ENCODE measurements at places on chromosomes 2 and 18. TPM values are rescaled to one million over a fixed set of nuclear protein-coding genes. Genes with fewer than 3 reads are reported as not detected.

DNA sequence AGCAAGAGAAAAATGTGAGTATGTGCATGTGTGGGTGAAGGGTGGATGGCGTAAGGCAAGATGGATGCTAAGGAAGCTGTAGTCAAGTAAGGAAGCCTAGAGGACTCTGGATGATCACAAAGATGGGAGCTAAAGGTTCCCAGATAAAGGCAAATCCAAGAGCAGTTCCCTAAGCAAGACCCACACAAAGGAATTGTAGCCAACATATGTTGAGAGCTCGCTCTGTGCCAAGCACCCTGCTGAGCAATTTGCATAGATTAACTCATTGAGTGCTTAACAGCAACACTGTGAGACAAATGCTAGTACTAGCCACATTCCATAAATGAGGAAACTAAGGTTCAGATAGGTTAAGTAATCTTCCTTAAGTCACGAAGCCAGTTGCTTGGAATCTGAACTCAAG lies 132.6 kb downstream of the C1D start:
- no peak for DNase-seq

The TUBB8B gene
- not detected for total RNA-seq

- no peak for DNase-seq
These were observed 813.2 kb downstream of the RNF144A start for GRCh38 chr2:7730449-7730848.

GRCh38 chr2:207475546-207475945 lies 54.2 kb upstream of the CREB1 start:
- DNase-seq, result no peak

DNA sequence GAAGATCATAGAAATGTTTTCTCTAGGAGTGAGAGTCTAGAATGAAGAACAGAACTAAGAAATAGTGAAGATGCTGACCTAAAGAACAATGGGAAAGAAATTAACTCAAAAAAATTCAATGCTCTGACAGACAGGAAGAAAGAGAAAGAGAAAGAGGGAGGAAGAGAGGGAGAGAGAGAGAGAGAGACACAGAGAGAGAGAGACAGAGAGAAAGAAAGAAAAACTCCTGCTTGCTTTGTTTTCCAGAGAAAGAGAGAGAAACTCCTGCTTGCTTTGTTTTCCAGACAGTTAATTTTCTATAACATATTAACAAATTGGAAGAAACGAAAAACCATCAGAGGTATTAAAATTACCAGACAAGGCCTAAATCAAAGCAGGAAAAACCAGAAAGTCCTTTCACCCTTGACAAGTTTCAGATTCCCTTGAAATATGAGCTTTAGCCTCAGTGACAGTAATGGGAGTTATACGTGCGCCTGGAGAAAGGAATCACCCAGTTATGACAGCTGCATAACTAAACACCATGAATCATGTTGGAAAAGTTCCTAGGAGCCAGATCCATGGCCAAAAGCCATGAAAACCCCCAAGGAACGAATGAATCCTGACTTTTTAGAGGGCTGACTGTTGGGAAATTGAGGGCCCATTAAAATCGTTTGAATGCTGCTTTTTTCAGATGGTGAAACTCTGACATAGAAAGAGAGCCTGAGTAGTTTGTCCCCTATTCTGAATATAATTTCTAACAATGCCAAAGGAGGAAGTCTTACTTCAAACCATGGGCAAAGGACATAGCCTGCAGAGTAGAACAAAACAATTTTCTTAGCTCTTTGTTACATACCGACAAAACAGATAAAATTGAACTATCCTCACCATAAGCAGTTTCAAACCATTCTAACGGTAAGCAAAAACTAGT lies 228.6 kb upstream of the CHST9 start:
- DNase-seq, result peak; percentile 97

GRCh38 chr18:2486426-2486825 lies 84.9 kb downstream of the METTL4 start:
- DNase-seq, result peak; percentile 13

The DNAH6 gene
- total RNA-seq, result not detected

The GREB1L gene
- total RNA-seq, result 8.8 TPM

The TGIF1 gene
- 101 TPM for total RNA-seq

DNA sequence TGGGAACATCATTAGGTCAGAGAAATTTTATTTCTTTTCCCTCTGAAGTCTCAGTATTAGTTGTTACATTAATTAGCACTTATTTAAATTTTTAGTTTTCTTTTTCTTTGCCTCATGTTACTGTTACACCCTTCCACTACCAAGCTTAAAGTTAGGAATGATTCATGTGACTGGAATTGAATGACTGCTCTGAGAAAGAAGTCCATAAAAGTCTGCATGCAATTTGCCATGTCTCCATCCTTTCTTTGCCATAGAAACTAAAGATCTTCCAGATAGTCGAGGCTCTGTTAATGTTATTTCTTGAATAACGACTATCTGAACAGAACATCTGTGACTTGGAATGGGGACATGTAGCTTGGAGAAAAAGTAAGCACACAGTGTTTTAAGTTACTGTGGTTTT lies 1269.8 kb upstream of the PIK3C3 start:
- DNase-seq, result no peak

DNA sequence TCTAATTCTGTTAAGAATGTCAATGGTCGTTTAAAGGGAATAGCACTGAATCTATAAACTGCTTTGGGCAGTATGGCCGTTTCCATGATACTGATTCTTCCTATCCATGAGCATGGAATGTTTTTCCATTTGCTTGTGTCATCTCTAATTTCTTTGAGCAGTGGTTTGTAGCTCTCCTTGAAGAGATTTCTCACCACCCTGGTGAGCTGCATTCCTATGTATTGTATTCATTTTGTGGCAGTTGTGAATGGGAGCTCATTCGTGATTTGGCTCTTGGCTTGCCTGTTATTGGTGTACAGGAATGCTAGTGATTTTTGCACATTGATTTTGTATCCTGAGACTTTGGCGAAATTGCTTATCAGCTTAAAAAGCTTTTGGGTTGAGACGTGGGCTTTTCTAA lies 38.3 kb upstream of the WDR75 start:
- peak; percentile 67 for DNase-seq

The MBP gene
- total RNA-seq, result 7.2 TPM

- no peak for DNase-seq
These were observed 74.7 kb downstream of the TNFRSF11A start for GRCh38 chr18:62399781-62400308.

GRCh38 chr2:11861044-11861443 lies 114.6 kb downstream of the LPIN1 start:
- no peak for DNase-seq

- DNase-seq, result peak; percentile 20
These were observed 315.3 kb upstream of the GULP1 start for GRCh38 chr2:187976259-187976985.

DNA sequence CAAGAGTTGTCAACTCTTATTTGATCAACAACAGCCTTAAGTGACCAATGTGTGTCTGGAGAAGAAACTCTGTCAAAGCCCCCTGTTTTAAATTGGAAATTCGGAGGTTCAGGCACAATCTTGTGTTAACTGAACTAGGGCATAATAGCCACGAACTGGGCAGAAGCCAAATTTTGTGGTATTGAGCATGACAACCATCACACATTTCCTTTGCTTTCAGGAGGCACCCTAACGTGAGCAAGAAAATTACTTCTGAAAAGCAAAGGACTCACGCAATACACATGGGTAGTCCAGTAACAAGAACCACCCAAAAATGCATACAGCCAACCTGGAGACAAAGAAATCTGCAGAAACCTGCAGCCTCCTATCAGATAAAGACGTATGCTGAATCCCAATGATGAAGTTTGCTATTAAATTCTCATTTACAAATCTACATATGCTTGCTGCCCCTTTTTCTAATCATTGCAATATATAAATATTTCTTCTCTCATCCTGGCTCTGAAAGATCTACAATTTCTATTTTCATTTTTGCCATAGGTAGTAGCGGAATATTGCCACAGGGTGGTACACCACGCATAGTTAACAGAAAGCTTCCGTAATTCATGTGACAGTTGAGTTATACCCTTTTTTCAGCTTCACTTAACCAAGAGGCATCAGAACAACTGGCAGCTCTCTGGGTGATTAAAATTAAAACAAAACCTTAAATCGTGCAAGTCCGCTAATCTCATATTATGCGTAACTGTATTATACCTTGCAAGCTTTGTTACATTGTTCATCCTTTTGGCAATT lies 495.8 kb downstream of the NRXN1 start:
- peak; percentile 42 for DNase-seq

GRCh38 chr2:6945087-6945813 lies 28.0 kb downstream of the RNF144A start:
- DNase-seq, result no peak

DNA sequence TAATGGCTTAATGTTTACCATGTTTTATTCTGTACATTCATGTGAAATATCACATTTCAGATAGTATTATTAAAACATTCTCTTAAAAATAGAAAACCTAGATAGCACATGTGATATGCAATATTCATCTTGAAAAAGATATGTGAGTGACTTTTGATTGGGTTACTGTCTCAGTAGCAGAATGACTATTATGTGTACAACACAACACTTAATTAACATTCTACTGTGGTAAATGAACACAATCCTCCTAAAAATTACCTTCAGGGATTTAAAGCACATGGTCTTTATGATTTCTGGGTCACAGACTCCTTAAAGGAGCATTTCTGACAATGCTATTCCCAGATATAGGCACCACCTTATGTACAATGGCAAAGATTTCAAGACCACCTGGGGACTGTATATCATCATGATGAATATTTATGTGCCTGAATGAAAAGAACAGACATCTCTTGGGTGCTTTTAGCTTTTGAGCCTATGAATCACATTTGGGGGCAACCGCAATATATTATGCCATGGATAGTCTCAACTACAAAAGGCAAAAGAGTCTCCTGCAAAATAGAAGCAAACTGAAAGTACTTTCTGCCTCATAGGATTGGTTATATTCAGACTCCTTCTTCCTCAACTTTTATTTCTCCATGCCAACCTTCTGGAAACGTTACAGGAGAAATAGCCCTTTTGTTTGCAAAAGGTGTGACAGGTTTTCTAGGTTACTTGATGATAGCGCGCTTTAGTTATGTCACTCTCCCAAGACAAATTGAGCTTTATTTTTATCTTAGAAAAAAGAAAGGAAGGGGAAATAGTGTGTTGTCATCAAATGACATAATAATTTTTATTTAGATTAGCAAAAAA lies 259.0 kb downstream of the CALCRL start:
- peak; percentile 22 for DNase-seq

DNA sequence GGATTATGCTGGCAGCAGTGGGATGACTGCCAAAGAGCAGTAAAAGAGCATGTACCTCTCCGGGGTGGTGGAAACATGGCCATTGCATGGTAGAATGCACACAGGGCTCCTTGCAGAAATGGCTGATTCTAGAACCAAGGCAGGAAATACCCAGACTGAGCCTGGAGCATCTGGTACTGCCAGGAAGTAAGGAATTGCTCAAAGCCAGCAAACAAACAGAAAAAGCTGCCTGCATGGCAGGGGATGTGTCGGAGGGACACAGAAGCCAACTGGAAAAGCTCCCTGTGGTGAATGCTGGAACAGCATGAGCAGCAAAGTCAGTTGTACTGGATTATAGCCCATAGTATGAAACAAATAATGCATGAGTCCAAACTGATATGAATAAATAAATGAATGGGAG lies 78.0 kb upstream of the NFATC1 start:
- no peak for DNase-seq

The CYP26B1 gene
- 0.19 TPM for total RNA-seq

The ZNF142 gene
- total RNA-seq, result 14.9 TPM

DNA sequence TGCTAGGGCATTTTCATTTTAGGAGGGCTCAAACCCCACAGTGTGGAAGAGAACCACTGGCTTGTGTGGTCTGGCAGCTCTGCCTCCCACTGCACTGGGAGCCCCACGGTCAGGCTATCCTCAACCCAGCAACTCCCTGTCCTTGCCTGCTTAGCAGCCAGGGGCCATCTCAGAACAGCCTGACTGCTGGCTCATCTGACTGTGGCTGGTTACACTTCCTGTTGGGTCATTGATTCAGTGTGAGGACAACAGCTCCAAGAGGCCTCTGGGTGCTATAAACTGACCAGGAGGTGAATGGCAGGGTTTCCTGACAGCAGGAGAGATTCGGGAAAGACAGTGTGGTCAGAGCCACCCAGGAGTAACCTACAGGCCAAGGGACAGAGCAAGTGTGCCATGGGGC lies 40.1 kb downstream of the AMER3 start:
- DNase-seq, result no peak

DNA sequence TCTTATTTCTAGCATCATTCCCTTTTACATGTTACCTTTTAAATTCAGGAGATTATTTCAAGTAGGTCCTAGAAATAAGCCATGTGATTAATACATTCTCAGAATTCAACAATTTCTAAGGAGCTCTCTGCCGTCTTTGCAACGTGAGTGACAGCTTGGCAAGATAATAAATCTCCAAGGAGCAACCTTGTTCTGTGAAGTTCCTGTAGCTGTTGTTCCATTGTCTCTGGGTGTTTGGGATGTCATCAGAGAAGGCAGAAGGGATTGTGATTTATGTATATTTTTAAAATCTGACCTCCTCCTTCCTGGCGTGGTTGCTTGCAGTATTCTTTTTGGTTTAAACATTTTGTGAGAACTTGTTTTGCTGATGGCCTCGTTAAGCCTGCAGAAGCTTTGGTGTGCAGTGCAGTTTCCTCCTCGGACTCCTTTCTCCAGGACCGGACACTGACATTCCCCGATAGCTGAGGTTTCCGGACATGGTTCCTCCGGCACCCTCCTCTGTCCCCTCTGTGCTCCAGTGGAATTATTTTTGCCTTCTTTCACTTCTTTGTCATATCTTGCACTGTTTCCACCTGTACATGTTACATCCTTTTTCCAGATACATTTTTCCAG lies 33.7 kb downstream of the RAMP1 start:
- no peak for DNase-seq

- no peak for DNase-seq
These were observed 27.9 kb upstream of the EPB41L3 start for GRCh38 chr18:5571666-5572065.

- DNase-seq, result no peak
These were observed 98.0 kb downstream of the STK39 start for GRCh38 chr2:168149150-168149974.

- no peak for DNase-seq
These were observed 61.7 kb upstream of the SPTBN1 start for GRCh38 chr2:54394392-54394791.

The MITD1 gene
- 30.3 TPM for total RNA-seq

- no peak for DNase-seq
These were observed 21.6 kb downstream of the MERTK start for GRCh38 chr2:111919794-111920608.

The MDH1B gene
- 0.32 TPM for total RNA-seq

DNA sequence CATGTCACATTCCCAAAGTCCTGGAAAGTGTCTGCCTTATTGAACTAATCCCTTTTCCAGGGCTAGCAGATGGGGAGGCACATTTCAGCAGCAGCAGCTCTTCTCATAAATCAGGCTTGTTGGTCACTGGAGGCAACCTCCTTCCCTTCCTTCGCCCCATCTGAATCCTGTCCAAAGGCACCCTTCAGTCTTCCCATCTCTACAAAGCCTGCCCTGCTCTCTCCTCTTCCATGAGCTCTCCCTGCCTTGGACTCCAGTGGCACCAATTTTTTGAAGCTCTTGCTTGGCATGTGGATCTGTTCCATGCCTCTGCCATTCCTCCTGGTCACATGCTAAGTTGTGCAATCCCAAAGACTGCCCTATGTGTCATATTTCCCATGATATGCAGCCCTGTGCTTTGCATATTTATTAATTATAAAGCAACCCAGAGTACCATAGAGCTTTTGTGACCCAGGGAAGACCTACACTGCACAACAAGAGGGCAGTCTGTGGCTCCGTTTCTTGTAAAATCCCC lies 70.3 kb downstream of the ANTXR1 start:
- peak; percentile 45 for DNase-seq

- DNase-seq, result no peak
These were observed 1834.7 kb upstream of the PIK3C3 start for GRCh38 chr18:40120356-40120755.

- DNase-seq, result peak; percentile 13
These were observed 1705.5 kb upstream of the PIK3C3 start for GRCh38 chr18:40249390-40250080.

The PAIP2B gene
- 0.83 TPM for total RNA-seq
